ENCODE measurements at places on chromosomes 2 and 18.

DNA sequence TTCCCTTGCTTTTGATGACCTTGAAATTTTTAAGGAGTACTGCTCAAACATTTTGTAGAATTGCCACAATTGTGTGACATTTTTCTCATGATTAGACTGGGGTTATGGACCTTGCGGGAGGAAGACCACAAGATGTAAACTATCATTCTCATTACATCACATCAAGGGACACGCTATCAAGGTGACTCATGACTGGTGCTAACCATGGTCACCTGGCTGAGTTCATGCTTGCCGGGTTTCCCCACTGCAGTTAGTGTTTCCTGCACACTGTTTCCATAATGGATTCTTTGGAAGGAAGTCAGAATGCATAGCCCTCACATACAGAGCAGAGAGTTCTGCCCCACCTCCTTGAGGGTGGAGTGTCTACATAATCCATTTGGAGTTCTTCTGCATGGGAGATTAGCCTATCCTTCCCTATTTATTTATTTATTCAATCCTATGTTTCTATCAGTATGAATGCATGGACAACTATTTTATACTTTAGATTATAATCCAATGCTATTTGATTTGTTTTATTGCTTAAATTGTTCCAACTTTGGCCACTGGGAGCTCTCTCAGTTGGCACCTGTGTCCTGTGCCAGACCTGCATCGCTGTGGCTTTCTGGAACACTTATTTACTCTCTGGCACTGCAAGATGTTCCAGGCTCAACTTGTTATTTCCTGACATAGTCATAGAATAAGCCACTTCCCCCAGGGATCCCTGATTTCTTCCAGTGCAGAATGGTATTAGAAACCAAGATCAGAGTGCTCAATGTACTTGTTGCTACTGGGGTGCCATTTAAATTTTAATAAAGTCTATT, 6.0 kb downstream of the MC2R start:
- no peak for DNase-seq

GRCh38 chr18:76458522-76459311, 36.3 kb downstream of the ZNF516 start:
- DNase-seq, result peak; percentile 56

- no peak for DNase-seq
Measured at GRCh38 chr2:193279361-193279760, 1084.6 kb upstream of the TMEFF2 start.

DNA sequence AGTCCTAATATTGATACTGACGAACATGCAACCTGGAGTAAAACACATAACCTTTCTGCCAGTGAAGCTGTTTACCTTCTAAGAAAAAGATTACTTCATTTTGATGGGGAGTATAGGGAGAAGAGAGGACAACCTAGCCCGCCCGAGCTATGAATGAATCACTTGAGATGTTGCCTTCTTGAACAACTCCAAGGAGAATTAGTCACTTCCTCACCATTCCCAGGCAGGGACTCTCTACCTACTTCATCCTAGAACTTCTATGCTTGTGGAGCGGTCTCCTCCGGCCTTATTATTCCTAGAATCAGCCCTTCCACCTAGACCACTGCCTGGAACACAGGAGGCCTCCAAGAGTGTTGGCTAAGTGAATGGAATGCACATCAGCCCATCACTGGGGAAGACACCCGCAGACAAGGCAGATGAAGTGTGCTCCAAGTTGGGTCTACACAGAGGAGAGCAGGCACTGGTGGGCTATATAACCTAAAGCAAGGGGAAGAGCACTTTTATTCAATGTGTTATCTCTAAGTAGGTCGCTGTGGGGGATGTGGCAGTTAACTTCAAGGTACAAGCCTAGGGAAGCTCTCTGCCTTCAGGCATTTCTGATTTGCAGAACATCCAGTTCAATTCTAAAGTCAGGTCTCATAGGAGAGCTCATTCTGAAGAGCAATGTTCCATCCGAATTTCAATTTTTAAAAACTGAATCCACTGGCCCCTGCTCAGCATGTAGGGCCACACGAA, 57.4 kb downstream of the STK39 start:
- DNase-seq, result no peak

- DNase-seq, result no peak
Measured at GRCh38 chr2:173775440-173775839, 189.7 kb downstream of the SP3 start.

DNA sequence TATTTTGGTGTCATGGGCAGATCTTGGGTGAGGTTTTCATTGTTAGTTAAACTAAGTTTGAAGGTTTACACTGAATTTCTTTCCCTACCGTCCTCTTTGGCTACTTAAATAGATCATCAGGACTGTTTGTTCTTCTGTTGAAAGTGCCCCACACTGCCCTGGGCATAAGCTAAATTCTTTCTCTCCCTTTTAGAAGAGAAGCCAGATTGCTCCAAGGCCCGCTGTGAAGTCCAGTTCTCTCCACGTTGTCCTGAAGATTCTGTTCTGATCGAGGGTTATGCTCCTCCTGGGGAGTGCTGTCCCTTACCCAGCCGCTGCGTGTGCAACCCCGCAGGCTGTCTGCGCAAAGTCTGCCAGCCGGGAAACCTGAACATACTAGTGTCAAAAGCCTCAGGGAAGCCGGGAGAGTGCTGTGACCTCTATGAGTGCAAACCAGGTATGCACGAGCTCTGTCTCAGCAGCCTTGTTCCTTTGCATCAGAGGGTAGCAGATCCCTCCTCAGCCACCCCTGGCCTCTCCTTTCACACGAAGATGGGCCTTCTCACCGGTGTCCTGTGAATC, 85.6 kb downstream of the CRIM1 start:
- no peak for DNase-seq

- no peak for DNase-seq
Measured at GRCh38 chr18:79708412-79708811, 28.8 kb downstream of the CTDP1 start.

GRCh38 chr2:218883491-218884490, 3.1 kb downstream of the WNT10A start:
- DNase-seq, result no peak
